H1 (cell line): ENCODE measurements at places on chromosomes 3 and 15. TPM values are rescaled to one million over a fixed set of nuclear protein-coding genes. Genes with fewer than 3 reads are reported as not detected.

Gene CTXN2
- not detected in 2 replicates for total RNA-seq

Gene SCN5A
- total RNA-seq = 11.4 and 16.5 TPM in 2 replicates

GRCh38 chr3:75224412-75224811 is 439.7 kb upstream of the FRG2C start:
- no peak for DNase-seq

- DNase-seq = no peak
Observed at GRCh38 chr3:42511736-42512135, 9.3 kb downstream of the VIPR1 start.

- DNase-seq = no peak
Observed at GRCh38 chr15:43133430-43134156, at the start of gene TMEM62. Gene TMEM62 (plus strand): TSS chr15:43133586. CDS start chr15:43133803, 217 bp downstream.

DNA sequence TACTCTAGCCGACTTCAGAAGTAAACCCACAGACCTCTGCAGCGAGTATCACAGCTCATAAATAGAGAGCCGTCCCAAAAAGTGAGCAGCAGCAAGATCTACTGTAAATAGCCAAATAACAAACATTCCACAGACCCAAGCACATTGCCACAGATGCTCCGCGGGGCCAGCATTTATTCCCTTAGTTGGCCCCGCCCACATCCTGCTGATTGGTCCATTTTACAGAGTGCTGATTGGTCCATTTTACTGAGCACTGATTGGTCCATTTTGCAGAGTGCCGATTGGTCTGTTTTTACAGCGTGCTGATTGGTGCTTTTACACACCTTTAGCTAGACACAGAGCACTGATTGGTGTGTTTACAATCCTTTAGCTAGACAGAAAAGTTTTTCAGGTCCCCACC is 17.3 kb upstream of the GABRB3 start:
- no peak for DNase-seq

DNA sequence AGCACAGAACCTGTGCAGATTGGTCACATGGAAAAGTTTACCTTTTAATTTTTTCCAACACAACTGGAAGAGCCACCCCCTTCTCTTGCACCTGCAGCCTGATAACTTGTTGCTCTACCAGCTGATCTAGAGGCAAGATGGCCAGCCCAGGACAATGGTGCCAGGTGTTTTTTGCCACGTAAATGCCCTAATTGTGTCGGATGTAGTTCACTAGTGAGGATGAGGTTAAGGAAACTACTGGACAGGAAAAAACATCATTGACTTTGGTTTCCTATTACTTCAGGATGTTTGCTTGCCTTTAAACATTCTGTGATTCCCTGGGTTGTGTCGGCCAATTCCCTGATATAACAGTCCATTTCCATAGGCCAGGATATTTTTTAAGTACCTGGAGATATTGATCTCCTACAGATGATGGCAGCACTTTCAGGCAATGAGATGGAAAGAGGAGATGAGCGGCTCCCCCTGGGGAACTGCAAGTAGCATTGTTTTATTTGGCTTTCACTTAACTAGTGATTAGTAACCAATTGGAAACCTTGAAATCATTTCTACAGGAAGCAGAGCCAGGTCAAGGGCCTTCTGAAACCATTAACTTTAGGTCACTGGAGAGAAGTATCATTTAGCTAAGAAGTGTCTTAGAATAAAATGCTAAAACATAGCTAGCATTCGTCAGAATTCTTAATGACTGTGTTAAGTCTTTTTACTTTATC is 72.5 kb downstream of the OSBPL10 start:
- no peak for DNase-seq
